ENCODE measurements at places on chromosomes 13 and 19. TPM values are rescaled to one million over a fixed set of nuclear protein-coding genes. Genes with fewer than 3 reads are reported as not detected.

DNA sequence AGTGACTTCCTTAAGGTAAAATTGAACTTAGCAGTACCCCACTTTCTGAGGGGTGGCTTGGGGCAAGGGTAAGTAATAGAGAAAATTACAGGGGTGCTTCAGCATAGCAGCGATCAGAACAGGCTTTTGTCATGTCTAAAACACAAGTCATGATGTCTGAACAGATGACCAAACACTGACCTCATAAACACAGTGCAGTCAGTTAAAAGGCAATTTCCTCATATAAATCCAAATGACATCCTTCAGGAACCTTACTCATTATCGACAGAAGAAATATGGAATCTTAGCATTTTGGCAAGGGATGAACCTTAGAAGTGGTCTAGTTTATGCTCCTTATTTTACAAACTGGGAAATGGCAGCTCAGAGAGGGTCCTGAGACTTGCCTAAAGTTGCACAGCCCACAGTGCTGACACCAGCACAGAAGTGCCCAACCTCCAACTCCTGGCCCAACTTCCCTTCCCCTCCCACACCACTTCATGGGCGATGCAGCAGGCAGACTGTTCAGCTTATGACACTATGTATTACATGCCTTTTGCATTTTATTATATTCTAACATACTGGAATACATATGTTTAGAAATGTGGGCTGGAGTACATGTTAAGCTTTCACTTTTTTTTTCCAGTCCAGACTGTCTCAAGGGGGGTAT lies 3.6 kb downstream of the GJA3 start:
- peaks cover 10% of the 10 kb centered on the region for H3K4me1 ChIP-seq
- H3K4me3 ChIP-seq: no peak overlapping the region
- DNase-seq: no peak
- no peaks in the 10 kb centered on the region for H3K27me3 ChIP-seq

GRCh38 chr19:10920781-10921180 lies 7.7 kb downstream of the YIPF2 start:
- no peaks in the 10 kb centered on the region for H3K4me1 ChIP-seq
- H3K36me3 ChIP-seq: peaks cover 48% of the 10 kb centered on the region
- H3K27me3 ChIP-seq: no peaks in the 10 kb centered on the region
- no peak overlapping the region for H3K4me3 ChIP-seq
- H3K27ac ChIP-seq: no peak overlapping the region
- no peak for DNase-seq

DNA sequence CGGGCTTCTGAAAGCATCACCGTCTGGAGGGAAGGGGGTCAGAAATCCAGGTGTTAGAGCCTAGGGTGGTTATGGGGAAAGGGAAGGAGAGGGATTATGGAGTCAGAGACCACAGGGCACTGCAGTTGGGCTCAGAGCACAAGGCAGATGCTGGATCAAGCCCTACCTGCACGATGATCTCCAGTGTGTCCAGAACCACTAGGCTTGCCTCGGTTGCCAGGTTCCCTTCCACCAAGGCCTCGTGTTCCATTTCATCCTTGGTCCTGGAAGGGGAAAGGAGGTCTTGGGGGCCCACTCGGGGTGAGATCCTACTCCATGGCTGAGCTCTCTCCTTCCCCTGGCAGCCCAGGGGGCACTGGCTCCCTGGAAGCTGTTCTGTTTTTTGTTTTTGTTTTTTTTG lies 17.0 kb upstream of the KANK2 start:
- peaks cover 25% of the 10 kb centered on the region for H3K27me3 ChIP-seq
- no peak for DNase-seq
- no peaks in the 10 kb centered on the region for H3K36me3 ChIP-seq
- H3K4me1 ChIP-seq: no peaks in the 10 kb centered on the region
- H3K27ac ChIP-seq: no peak overlapping the region

GRCh38 chr19:3783660-3784584 lies 2.3 kb downstream of the MATK start:
- DNase-seq: no peak
- peaks cover 20% of the 10 kb centered on the region for H3K36me3 ChIP-seq
- peak overlapping the region; percentile 56 for H3K27ac ChIP-seq
- H3K4me1 ChIP-seq: peaks cover 19% of the 10 kb centered on the region

DNA sequence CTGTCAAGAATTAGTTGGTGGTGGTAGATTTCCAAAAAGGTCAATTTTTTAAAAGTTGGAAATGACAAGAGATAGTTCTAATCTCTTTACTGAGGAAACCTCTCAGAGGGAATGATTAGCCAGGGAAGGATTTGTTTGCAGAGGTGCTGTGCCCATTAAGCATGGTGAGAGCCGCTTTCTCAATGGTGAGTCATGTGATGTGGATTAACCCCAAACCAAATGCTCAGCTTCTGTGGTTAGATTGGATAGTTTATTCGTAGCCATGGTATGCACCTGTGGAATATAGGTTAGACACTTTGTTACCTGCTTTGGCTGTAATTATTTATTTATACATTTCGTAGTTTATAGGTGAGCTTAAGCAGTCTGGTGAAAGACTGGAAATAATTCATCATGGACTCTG lies 7.1 kb downstream of the HNRNPM start:
- H3K27ac ChIP-seq: peak overlapping the region; percentile 51
- peak overlapping the region; percentile 48 for H3K4me3 ChIP-seq
- H3K36me3 ChIP-seq: peaks cover 81% of the 10 kb centered on the region

DNA sequence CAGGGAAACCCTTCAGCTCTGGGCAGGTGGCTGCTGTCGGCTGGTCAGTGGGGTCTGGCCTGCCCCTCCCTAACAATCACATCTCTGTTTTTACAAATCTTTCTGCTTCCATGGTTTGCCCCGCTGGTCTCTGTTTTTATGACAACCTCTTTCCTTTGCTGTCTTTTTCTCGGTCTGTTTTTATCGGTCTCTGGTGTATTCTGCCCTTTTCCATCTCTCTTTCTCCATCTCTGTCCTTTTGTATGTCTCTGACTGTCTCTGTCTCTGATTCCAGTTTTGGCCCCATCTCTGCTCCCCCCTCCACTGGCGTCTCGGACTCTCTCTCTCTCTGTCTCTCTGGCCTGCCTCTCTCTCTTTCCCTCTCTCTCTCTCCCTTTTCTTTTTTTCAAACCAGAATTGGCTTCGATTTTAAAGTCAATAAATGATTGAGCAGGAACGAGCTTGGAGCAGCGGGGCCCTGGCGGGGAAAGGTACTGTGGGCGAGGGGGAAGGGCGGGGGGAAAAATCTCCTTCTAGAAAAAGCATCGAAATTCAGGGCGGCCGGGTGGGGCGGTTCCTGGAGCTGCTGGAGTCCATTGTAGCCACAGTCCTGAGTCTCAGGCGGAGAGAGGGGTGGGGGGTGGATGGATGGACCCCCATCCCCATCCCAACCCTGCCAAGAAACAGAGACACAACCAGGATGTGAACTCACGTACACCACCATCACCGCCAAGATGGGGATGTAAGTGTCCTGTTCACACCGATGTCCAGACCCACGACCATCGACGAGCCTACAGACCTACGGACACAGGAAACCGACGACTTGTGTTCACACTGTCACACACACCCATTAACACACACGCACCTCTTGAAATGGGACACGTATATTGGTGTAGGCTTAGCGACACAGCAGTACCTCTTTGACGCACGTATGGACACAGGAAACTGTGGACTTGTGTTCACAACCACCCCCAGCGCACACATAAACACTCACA lies 3.0 kb downstream of the NFIX start:
- peaks cover 15% of the 10 kb centered on the region for H3K4me1 ChIP-seq
- peak overlapping the region; percentile 36 for H3K4me3 ChIP-seq
- H3K27me3 ChIP-seq: no peaks in the 10 kb centered on the region

- no peaks in the 10 kb centered on the region for H3K27me3 ChIP-seq
- peaks cover 22% of the 10 kb centered on the region for H3K4me1 ChIP-seq
- no peak for DNase-seq
- H3K4me3 ChIP-seq: no peak overlapping the region
- no peaks in the 10 kb centered on the region for H3K36me3 ChIP-seq
- H3K27ac ChIP-seq: no peak overlapping the region
Measured at GRCh38 chr13:25733696-25734435, 317.9 kb downstream of the SHISA2 start.

Gene RAP2A
- total RNA-seq: 17.7 TPM

Gene CSNK1A1L
- not detected for total RNA-seq

DNA sequence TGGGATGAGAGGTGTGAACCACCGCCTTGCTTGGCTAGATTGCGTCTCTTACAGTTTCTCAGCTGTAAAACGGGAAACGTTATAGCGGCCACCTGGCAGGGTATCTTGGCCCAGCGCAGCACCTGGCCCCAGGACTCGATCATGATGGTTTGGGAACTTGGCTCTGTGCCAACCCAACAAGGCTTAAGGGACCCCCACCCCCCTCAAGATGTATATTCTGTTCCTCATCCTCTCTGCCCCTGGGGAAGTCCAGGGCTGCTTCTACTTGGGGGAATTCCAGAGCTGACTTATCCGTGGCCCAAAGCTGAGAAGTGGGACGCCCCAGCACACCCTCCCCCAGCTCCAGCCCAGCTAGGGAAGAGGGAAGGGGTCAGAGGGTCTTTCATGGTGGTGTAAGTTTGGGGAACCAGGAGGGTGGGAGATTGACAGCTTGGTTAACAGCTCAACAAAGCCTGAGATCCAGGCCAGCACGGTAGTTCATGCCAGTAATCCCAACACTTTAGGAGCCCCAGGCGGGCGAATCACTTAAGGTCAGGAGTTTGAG lies 695 bp downstream of the ICAM1 start:
- H3K27ac ChIP-seq: peak overlapping the region; percentile 75
- peaks cover 25% of the 10 kb centered on the region for H3K4me1 ChIP-seq
- H3K4me3 ChIP-seq: peak overlapping the region; percentile 87
- H3K36me3 ChIP-seq: no peaks in the 10 kb centered on the region
- H3K27me3 ChIP-seq: no peaks in the 10 kb centered on the region

- H3K4me1 ChIP-seq: no peaks in the 10 kb centered on the region
- DNase-seq: no peak
- no peak overlapping the region for H3K4me3 ChIP-seq
- H3K36me3 ChIP-seq: no peaks in the 10 kb centered on the region
- H3K27ac ChIP-seq: no peak overlapping the region
Measured at GRCh38 chr13:82323101-82323500, 1559.2 kb downstream of the SLITRK1 start.

DNA sequence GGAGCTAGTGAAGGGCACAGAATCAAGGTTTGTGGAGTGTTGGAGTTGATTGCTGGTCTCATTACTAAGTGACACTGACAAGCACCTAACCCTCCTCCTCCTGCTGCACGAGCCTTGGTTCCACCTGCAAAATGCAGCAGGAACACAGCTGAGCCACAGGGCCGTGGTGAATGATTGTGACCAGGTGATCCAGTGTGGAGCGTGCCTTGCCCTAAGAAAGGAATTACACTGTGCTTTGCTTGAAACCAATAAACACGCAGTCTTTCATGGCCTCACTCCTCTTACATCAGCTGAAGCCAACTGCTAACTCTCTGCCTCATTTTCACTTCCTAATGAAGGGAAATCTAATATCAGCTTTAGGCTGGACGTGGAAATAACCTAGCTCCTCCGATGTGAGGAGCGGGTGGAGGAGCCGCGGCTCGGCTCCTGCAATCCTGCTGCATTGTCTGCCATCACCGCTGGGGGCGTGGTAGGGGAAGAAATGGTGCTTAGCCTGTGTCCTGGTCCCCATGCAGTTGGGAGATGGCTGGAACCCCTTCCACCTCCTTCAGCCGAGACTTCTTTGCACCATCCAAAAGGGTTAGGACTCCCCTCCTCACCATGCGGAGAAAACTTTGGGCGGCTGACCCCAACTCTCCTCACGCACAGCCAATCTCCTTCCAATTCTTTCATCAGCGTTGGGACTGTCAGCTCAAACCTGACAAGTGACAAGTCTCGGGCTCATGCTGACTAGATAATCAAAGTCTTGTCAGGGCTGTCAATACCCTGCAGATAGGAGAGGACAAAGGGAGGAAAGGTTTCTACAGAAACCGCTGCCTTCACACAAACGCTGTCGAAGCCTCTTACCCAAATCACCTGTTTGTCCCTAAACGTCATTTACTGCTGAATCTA lies 427.9 kb downstream of the ZNF536 start:
- no peak overlapping the region for H3K27ac ChIP-seq
- H3K4me3 ChIP-seq: no peak overlapping the region
- no peaks in the 10 kb centered on the region for H3K4me1 ChIP-seq

DNA sequence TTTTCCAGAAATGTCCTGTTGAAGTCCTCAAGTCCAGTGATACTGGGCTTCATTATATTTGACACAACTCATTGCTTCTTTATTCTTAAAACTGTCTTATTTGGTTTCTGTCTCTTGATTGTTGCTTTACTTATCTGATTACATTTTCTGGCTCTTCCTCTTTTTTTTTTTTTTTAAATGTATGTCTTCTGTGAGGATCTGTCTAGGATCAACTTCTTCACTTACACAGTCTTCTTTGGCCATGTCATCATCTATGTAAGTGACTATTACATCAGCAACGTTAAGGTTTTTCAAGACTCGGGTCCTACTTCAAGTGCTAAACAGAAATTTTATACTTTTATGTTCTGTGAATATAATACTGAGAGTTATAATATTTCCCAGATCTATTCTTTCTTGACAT lies 162.1 kb downstream of the PDS5B start:
- H3K27me3 ChIP-seq: no peaks in the 10 kb centered on the region
- H3K36me3 ChIP-seq: peaks cover 62% of the 10 kb centered on the region
- H3K4me1 ChIP-seq: no peaks in the 10 kb centered on the region
- no peak overlapping the region for H3K4me3 ChIP-seq
- no peak overlapping the region for H3K27ac ChIP-seq
- DNase-seq: no peak

- peaks cover 5% of the 10 kb centered on the region for H3K27me3 ChIP-seq
- no peak for DNase-seq
- H3K4me1 ChIP-seq: peaks cover 7% of the 10 kb centered on the region
Measured at GRCh38 chr19:38939957-38940356, 9.2 kb downstream of the MRPS12 start.

DNA sequence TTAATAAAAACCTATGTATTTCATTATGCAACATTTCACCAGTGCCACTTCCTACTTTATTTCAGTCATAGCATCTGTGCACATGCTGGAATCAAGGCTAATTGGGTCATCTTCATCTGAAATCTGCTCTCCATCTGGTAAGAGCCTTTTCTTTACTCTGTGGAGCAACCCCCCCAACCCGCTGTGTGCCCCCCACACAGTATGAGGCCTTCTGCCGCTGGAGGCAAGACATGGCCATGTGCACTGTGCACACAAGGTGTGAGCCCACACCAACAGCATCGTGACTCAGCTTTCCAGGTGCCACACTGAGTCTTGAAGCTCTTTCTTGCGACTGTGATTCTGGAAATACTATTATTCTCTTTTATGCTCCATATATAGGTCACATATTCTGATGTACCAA lies 471.0 kb downstream of the TBC1D4 start:
- no peak overlapping the region for H3K27ac ChIP-seq
- no peaks in the 10 kb centered on the region for H3K4me1 ChIP-seq
- H3K4me3 ChIP-seq: no peak overlapping the region
- no peak for DNase-seq
- H3K36me3 ChIP-seq: no peaks in the 10 kb centered on the region

Gene ELSPBP1
- total RNA-seq: not detected

DNA sequence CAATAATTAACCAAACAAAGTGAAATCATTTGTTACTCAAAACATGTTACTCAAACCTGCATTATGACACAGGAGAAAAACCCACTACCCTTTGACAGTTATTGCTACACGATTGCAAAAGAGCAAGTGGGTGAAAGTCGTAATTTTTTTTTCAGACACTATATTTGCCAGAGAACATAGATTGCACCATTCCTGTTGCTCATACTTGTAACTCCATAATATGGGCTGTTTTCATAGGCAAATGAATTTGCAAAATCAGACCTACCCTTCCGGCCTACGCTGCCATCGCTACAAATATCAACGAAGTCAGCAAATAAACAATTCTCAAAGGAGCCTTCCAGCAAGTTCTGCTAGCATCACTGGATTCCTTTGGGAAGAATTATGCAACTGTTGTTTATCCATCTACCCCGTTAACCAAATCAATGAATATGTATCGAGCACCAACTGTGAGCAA lies 396.5 kb downstream of the IRS2 start:
- H3K4me1 ChIP-seq: no peaks in the 10 kb centered on the region
- no peak overlapping the region for H3K27ac ChIP-seq
- DNase-seq: no peak
- H3K36me3 ChIP-seq: no peaks in the 10 kb centered on the region
- no peak overlapping the region for H3K4me3 ChIP-seq

Gene CYP2A6
- total RNA-seq: not detected
